ENCODE measurements at places on chromosomes 1 and 21.

GRCh38 chr1:161287482-161288054 is 22.2 kb downstream of the MPZ start:
- no peak for DNase-seq

GRCh38 chr1:61271412-61271789 is 189.0 kb downstream of the NFIA start:
- DNase-seq, result no peak

DNA sequence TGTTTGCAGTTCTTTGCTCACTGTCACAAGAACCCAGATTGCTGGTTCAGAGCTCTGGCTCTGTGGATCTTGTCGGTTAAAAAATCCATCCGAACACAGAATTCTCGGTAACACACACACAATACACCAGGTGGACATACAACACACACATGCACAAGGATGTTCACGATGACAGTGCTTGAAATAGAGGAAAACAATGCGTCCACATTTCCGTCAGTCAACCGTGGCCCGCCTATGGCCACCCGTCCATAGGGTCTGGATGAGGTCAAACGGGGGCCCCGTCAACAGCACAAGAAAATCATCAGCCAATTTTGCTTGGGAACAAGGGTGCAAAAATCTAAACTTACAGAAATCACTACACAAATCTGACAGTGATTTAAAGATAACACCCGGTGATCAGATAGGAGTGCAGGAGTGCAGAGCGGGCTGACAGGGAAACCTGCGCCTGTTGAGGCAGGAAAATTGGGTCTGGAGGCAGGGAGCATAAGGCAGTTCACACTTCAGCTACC is 50.4 kb upstream of the SLC19A1 start:
- peak; percentile 62 for DNase-seq

DNA sequence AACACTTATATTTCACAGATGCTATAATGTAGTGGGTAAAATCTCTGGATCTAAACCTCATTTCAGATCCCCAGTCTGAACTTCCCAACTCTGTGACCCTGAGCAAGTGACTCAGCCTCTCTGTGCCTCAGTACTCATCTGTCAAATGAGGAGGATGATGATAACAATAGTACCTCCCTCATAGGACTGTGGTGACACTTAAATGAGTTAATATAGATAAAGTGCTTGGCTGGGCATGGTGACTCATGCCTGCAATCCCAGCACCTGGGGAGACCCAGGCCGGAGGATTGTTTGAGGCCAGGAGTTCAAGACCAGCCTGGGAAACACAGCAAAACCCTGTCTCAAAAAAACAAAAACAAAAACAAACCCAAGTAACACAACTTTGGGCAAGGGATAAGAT is 4.7 kb upstream of the ECE1 start:
- no peak for DNase-seq

GRCh38 chr1:243968413-243968812 is 82.7 kb upstream of the ZBTB18 start:
- no peak for DNase-seq

GRCh38 chr1:81554108-81554507 is 246.6 kb upstream of the ADGRL2 start:
- no peak for DNase-seq

- no peak for DNase-seq
Measured at GRCh38 chr1:36884801-36885200, 149.5 kb downstream of the GRIK3 start.

GRCh38 chr1:24707687-24708086 is 37.6 kb upstream of the CLIC4 start:
- DNase-seq, result no peak

GRCh38 chr1:221712776-221713431 is 29.0 kb downstream of the DUSP10 start:
- peak; percentile 81 for DNase-seq

- no peak for DNase-seq
Measured at GRCh38 chr1:56469640-56470371, 109.6 kb downstream of the PLPP3 start.

DNA sequence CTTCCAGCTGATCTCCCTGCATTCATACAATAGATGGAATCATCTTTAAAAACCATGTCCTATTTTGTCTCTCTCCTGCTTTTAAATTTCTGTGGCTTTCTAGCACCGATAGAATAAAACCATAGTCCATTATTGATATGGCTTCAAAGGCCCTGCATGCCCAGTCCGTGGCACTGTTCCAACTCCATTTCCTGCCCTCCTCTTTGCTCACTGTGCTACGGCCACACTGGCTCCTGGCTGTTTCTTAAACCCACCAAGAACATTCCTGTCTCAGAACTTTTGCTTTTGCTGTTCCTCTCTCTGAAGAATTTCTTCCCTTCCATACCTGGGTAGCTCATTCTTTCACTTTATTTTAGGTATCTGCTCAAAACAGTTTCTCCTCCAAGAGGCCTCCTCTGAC is 7.2 kb downstream of the SLAMF1 start:
- DNase-seq, result no peak

DNA sequence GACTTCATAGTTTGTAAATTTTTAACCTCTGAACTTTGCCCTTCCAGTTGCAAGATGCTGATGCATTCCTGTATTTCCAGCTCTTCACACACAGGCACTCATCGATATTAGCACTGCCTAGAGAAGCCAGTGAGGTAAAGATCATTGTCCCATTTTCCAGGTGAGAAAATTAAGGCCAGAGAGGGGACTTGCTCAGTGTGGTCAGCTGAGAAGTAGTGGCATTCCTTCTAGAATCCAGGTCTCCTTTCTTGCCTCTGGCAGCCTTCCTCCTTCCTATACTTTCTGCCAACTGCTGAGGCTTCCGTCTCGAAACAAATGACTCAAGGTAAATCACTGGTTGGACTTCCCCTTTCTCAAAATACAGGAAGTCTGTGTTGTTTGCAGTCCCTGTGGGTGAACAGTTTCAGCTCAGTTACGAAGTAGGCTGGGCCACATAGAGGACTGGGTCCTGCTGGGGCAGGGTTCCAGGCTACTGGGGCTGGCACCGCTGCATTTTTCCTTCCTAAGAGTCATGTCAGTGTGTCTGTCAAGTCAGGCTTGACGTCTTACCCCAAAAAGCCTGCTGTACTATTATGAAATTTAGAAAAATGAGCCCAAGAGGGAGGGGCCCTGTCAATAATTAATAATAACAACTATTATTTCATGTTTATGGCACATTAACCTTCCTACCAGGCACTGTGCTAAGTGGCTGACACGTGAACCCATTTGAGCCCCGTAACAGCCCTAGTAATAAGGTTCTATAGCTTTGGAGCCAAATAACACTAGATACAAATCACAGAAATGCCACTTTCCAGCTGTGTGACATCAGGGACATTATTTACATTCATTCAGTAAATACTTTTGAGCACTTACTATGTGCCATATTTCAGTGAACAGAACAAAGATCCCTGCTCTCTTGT is 16.6 kb upstream of the RNF19B start:
- DNase-seq, result peak; percentile 75

DNA sequence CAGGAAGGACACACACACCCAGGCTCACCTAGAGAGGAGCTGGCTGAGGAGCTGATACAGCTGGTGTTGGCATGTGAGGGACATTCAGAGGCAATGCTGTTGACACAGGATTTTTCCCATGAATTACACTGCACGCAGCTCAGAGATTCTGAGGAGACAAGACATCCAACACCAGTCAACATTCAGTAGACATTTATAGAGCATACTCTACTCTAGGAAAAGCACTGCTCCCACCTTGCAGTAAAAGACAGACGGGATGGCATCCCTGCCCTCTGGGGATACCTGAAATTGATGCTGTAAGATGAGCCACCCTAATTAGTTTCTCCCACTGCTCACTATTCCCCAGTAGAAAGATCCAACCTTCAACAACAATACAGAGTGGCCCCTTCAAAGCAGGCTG is 5.1 kb downstream of the LYPD8 start:
- DNase-seq, result no peak

GRCh38 chr21:35643176-35643575 is 417.1 kb downstream of the SETD4 start:
- no peak for DNase-seq

DNA sequence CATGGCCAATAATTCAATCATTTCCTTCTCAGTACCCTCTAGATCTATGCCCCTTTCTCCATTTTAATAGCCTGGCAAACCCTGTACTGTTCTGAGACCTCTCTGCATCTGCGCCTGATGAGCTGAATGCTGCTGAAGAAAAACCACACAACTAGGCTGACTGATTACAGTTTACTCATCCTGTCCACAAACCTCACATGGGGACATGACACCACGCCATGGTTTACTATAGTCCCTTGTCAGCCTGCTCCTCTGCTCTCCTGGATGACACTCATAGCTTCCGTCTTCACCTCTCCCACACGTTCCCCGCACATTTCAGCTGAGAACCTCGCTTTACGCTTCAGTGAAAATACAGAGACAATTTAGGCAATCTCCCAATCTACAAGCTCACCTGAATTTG is 59.7 kb downstream of the DESI2 start:
- DNase-seq, result peak; percentile 50

DNA sequence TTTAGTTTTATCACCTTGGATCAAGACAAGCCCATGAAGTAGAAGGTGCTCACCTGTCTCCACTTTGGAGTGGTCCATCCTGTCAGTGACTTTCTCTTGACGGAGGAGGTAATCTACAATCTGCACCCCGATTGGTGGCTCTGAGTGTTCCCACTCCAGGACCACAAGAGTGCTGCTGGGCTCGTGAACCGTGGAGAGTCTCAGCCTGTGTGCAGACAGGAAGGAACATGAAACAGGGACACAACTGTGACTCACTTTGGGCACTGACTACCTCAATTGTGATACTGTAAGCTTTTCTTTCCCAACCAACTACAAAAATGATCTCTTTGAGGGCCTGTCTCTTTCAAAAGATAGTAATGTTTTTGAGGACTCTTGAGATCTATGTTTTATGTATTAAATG is 280.2 kb downstream of the ASTN1 start:
- DNase-seq, result no peak

DNA sequence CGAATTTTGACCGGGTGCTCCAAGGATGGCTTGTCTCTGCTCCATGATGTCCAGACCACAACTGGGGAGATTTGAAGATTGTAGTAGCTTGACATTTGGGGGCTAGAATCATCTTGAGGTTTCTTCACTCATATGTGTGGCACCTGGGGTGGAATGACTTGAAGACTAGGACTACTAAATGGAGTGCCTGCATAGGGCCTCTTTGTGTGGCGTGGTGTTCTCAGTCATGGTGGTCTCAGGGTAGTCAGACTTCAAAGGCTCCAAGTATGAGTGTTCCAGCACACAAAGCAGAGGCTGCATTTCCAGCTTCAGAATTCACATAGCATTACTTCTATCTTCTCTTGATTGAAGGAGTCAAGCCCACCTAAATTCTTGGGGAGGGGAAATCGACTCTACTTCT is 16.8 kb downstream of the ATF6 start:
- DNase-seq, result no peak

DNA sequence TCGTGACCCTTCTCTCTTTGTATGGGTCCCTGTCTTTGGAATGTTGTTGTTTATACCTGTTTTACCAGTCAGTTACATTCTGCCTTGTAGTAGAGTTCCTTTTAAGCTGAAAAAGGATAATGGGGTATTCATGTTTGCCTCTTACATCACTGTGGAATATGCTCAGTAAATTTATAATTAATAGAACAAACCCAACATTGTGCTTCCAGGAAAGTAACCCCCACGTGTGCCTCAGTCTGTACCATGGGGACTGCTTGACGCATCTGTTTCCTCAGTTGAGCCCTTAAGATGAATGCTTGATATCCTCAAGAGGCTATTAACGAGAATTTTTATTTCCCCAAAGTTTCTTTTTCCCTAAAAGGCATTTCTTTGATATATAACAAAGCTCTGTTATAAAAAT is 73.4 kb downstream of the ST6GALNAC3 start:
- DNase-seq, result no peak

DNA sequence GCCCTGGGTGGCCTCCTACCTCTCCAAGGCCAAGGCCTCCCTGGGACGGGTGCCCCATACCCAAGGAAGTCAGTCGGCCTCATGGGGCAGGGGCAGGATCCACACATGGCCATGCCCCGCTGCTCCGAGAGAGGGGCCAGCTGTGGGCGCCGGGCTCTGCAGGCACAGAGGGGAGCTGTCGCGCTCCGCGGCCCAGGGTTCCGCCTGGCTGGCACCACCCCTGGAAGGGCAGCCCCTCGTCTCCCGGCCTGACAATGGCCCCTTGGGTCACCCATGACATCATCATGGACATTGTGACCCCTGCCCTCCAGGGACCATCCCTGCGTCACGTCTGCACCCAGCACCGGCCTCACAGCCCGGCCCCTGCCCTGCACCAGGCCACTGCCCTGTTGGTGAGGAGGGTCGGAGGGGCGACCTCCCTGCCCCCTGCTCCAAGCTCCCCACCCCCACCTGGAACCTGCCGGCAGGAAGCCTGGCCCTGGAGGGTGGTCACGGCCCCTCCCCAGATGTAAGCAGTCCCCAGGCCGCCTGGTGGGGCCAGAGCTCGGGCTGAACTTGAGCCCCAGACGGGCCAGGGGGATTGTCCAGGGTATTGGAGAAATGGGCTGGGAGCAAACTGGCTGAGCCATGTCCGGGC is 5.8 kb downstream of the TTLL10 start:
- no peak for DNase-seq

DNA sequence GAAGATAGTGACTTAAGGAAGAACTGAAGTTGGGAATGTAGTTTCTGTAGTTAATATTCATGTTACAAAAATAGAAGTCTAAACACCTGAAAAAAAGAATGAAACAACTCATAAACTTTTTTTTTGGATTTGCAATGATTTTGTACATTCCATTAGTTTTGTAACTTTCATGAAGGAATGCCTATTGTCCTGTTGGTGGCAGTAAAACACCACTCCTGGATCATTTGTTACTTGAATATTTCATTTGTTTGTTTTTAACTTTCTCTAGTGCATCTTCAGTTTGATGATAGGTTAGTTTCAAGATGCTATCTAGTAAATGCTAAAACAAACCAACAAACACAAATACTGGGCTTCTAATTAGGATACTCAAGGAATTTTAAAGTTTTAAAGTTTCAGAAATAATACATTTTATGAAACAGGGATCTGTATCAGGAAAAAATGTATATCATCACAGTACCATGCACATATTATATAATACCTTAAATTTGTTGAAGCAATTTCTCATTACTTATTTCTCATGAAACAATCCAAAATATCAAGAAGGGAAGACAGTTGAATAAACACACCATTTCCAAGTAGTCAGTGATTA is 229.7 kb upstream of the CACYBP start:
- DNase-seq, result no peak

- no peak for DNase-seq
Measured at GRCh38 chr1:165080253-165080896, 276.1 kb downstream of the LMX1A start.

DNA sequence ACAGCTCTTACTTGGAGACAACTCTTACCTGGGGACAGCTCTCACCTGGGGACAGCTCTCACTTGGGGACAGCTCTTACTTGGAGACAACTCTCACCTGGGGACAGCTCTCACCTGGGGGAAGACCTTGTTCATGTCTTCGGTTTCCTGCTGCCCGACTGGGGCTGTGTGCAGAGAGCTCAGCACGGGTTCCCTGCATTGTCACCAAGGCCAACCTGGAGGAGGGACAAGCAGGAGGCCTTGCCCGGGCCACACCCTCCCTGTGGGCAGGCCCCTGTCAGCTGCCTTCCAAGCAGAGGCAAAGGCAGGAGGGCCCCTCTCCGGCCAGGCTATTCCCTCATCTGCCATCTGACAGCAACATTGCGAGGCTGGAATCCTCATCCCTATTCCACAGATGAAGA is at the start of gene LDLRAD1:
Gene LDLRAD1, minus strand, starts transcription at position 208 of the 400 bp plus-strand sequence. Its CDS starts 74 bp downstream, at position 134.
- peak; percentile 32 for DNase-seq

- no peak for DNase-seq
Measured at GRCh38 chr21:38773099-38774061, 32.3 kb upstream of the ETS2 start.

GRCh38 chr1:22201023-22201422 is 58.1 kb upstream of the WNT4 start:
- DNase-seq, result no peak

All from activated CD8-positive, alpha-beta memory T cell treated with anti-CD3 and anti-CD28 coated beads for 24 hours (primary cell).